ENCODE measurements at places on chromosomes 4 and X.
A peak's percentile ranks its signal among the peaks of the same experiment; 100 is the strongest.

GRCh38 chrX:121558886-121559285, 511.5 kb downstream of the GLUD2 start:
- no peak for DNase-seq

DNA sequence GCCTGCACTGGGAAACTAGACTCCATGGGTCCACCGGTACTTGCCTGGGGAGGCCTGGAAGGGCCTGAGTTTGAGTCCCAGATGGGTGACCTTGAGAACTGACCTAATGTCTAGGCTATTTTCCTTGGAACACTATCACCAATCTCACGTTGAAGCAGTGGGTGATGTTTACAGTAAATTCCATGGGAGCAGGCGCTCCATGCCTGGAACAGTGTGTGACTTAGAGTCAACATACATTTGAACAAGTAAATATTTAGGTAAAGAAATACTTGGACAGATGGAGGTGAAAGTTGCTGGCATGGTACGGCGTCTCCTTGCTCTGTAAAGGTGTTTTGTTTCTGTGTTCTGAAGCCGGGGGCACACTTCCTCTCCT, 47.5 kb downstream of the TBC1D14 start:
- no peak for DNase-seq

- DNase-seq, result no peak
These were observed 16.8 kb downstream of the AFF2 start for GRCh38 chrX:148517176-148517575.

- no peak for DNase-seq
These were observed 1.2 kb downstream of the HHIP start for GRCh38 chr4:144647095-144647561.

DNA sequence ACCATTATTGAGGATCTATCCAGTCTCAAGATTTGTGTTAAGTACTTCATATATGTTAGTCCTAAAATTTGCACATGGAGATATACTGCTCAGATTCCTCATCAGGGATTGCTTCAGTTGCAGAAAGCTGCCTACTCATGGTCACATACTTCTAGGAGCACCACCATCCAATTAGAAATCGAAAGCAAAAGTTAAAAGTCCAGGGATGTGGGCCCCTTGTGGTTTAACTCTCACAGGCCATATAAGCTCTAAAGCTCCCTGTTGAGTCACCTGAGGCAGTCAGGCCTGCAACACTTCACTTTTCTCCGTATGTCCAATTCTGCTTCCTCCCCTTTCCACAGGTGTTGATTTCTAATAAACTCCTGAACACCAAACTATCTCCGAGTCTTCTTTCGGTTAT, 84.2 kb downstream of the CNOT6L start:
- DNase-seq, result peak; percentile 58
